Eye (tissue), 1 donor: ENCODE measurements at places on chromosomes 16 and 17.
A peak's percentile ranks its signal among the peaks of the same experiment; 100 is the strongest.

DNA sequence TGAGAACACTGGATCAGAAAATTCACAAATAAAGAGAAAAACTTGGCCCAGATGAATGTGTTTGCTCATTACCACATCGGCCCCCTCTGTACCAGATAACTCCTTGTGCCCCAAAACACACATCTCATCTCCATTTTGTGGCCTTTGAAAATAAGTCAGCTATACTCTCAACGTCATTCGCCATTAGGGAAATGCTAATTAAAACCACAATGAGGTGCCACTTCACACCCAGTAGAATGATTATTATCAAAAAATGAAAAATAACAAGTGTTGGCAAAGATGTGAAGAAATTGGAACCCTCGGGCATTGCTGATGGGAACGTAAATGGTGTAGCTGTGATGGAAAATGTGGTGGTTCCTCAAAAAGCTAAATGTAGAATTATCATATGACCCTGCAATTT is 34.6 kb upstream of the AKTIP start:
- DNase-seq, result no peak

- no peak for DNase-seq
These were observed 74.3 kb downstream of the MSI2 start for GRCh38 chr17:57330587-57330986.

GRCh38 chr17:69874175-69874670 is 200.8 kb upstream of the KCNJ16 start:
- DNase-seq, result no peak

DNA sequence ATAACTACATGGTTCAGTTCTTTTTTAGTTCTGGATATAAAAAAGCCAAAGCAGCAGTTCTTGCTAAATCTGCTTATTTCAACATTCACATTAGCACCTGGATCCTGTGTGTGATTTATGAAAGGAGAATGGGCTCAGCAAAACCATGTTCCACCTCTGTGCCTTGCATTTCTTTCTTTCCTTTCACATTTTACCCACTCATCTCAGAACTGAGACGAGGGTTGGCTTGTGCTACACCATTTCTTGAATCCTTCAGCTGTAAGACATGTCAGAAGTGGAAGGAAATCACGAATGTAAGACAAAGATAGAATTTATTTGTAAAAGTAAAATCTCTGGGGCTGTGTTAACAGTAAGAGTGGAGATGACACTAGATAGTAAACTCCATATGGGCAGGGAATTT is 1.2 kb upstream of the UTP6 start:
- no peak for DNase-seq

GRCh38 chr17:80531400-80531799 is 13.2 kb upstream of the RPTOR start:
- no peak for DNase-seq

DNA sequence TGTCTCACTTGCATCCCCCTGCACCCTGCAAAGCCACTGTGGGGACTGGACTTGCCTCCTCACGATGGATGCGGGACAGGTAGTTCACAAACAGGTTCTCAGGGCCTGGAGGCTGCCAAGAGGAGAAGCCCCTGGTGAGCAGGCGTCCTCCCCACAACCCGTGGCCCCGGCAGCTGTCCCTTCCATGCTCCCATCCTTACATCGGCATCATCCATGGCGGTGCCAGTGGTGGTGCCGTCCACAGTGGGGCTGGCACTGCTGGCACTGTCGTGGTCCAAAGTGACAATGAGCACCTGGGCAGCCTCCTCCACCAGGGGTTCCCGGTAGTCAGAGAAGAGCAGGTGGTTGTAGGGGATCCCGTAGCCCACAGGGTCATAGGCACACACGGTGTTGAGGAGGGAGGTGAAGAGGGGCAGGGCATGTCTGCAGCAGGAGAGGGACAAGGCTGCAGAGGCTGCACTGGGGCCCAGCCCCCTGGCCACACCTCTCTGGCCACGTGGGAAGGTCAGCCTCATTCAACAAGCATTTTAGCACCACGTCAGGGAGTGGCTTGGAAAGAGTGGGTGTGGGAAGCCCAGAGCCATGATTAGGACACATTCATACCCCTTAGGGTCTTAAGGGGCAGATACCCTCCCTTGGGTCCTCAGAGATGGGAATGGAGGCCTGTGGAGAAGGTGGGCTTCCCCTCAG is 12.6 kb downstream of the HID1 start:
- DNase-seq, result no peak

DNA sequence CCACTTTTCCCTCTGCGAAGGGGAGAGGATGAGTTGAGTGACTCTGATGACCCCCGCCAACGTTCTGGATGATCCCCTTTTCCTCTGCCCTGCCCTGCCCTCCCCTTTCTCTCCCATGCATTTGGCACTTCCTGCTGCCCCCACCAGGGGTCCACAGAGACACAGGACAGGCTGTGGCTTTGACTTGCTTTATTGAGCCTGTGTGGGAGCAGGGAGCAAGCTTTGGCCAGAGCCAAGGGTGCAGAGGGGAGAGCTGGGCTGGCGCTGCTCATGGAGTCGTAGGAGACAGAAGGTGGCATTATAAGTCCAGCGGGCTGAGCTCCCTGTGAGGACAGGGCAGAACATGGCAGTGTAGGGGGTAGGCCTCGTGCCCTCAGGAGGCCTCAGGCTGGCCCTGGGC is 1.6 kb downstream of the PPY start:
- DNase-seq, result peak; percentile 78

- DNase-seq, result no peak
These were observed 8.7 kb upstream of the KCNH6 start for GRCh38 chr17:63514477-63514876.

GRCh38 chr17:74756891-74757290 is 8.5 kb downstream of the NHERF1 start:
- DNase-seq, result no peak

DNA sequence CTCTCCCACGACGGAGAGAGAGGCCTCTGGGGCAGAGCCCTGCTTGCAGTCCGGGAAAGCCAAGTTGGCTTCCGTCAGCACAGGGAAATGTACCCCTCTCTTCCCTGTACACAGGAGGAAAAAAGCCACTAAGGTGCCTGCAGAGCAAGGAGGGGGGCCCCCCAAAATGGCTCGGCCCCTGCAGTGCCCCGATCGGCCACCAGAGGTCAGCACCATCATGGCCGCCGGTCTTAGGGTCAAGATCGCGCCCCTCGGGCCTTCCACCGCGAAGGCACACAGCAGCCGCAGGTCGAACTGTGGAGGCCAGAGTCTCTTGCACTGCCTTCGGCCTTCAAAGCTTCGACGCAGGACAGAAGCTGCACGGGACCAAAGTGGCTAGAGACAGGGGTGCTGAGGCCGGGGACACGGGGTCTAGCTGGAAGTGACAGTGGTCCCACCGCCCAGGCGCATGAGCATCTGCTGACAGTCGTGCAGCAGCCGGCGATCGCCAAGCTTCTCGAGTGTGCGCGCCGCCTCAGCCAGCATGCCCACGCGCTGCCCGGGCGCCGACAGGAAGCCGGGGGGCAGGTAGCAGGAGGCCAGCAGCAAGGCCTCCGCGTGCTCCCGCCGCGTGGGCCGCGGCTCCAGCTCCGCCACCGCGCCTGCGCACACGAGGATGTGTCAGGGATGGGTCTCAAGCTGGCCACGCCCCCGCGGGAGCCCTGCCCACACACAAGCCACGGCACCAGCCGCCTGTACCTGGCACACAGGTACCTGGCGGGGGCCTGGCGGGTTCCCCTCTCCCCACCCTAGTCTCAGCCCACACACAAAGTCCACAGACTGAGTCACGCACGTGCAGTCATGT is 24.4 kb downstream of the SREBF1 start:
- DNase-seq, result peak; percentile 93

- DNase-seq, result no peak
These were observed 11.9 kb downstream of the KIF19 start for GRCh38 chr17:74337834-74338500.

GRCh38 chr16:88744577-88745521 is 38.5 kb downstream of the CTU2 start:
- peak; percentile 30 for DNase-seq

GRCh38 chr16:66444049-66444481 is 17.0 kb downstream of the BEAN1 start:
- no peak for DNase-seq

DNA sequence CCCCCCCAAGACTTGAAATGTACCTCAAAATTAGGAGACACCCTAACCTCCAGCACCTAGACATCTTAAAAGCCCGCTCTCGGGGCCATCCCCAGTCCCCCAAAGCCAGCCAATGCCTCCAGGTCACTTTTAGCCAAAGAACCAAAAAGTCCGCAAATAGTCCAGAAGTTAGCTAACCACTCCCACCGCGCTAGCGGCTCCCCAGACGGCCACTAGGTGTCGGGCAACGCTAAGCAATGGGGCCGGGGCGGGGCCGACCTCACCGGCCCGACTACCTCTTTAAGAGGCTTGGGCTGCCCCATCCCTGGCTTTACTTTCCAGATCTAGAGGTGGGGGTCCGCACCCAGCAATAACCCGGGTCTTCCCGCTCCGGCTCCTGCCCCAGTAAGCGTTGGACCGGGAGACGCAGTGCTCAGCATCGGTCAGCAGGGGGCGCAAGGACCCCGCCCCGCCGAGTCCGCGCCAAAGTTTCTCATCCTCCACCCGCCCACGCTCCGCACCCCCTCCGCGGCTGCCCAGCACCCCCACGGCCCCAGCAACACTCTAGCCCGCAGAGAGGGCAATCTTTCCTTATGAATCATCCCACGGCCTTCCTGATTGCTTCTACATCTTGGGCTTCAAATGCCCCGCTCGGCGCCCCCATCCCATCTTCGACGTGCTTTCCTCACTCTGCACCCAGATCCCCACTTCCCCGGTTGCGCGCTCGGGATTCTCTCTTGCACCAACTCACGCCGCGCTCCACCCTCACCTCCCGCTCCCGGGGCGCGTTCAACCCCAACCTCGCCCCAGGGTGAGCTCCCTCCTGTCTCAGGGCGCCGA is 765 bp downstream of the COL1A1 start:
- DNase-seq, result peak; percentile 95

GRCh38 chr16:17556276-17557052 is 85.7 kb upstream of the XYLT1 start:
- peak; percentile 52 for DNase-seq

- no peak for DNase-seq
These were observed 20.4 kb upstream of the GRIN2A start for GRCh38 chr16:10202649-10203048.

- DNase-seq, result no peak
These were observed 12.0 kb downstream of the PHLPP2 start for GRCh38 chr16:71712501-71712900.

DNA sequence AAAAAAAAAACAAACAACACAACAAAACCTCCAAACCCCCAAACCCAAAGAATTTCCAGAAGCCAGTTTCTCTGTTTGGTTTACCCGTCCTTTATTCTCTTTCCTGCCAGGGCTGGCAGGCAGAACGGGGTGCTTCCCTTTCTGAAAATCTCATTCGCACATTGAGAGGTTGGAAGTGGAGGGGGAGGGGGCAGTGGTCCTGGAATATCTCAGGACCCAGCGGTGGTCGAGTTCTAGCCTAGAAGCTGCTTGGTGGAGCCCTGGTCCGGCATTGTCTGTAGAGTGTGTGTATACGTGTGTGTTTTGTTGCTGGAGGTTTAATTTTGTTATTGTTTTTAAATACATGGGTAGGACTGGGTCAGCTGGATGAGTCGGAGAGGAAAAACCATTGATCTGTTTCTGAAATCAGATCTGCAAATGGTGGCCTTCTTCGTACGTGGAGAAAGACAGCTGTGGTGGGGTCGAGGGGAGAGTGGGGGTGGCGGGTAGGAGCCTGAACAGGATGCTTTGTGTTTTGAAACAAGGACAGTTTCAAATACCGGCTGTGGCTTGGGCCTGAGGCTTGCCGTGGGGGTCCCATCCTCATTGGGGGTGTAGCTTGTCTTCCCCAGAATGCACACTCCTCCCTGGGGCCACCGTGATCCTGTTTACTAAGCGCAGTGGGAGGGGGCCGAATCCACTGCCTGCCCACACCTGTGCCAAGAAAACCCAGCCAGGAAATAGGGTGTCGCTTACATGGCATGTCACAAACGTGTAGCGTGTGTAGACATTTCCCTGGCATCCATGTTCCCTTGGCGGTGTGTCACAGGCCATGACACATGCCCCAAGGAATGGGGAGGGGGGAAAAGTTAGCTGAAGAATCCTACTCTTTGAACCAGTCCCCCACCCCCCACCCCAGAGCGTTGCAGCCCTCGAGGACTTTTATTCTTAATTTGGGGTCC is 1.6 kb downstream of the CMIP start:
- DNase-seq, result peak; percentile 74

DNA sequence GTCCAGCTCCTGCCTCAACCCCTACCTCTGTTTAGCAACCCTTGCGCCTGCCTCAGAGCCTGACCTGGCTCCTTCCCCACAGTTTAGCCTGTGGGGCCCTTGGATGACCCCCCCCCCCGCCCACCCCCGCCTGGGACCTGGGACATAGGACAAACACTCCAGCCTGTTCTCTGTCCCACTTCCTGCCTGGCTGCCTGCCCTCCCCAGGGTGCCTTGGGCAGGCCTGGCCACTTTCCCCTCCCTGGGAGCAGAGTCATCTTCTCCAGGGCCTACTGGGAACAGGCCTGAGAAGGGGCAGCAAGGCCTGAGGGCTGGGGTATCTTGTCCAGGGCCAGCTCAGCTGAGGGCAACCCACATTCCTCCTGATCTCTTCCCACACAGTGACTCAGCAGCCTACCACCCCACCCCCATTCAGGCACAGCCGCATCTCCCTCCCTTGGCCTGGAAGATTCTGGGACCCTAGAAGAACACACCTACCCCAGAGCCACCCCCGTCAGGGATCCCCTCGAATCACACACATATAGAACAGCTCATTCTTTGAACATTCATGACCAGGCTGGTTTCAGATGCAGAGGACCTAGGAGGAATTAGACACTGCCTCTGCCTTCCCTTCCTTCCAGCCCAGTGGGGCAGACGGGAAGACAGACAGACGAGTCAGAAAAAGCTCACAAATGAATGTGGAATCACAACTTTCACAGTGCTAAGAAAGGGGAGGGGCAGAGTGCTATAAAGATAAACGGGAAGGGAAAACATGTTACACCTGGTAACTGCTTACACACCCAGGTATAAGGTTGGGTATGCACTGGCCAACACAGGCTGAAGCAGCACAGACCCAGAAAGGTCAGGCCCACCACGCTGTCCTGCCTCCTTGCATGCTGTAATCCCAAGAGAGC is 6.0 kb downstream of the FHOD1 start:
- DNase-seq, result no peak

DNA sequence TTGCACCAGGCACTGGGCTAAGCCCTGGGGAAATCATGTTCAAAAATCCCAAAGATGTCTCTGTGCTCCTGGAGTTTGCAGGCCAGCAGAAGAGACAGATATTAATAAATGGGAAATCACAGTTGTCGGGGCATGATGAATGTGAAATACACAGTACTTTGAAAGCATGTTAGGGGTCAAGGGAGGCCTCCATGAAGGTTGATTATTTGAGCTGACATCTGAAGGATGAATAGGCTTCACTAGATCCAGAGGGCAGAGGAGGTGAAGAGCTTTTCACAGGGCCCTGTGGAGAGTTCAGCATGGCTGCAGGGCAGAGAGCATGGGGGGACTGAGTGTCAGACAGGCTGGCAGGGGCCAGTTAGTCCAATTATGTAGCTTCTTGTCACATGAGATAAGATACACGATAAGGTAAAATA is 2.6 kb downstream of the ANKRD40CL start:
- peak; percentile 60 for DNase-seq

GRCh38 chr16:86565181-86565631 is 1.4 kb upstream of the FOXC2 start:
- peak; percentile 63 for DNase-seq

- DNase-seq, result no peak
These were observed 30.7 kb downstream of the SPOP start for GRCh38 chr17:49647256-49647585.

- DNase-seq, result no peak
These were observed 19.8 kb upstream of the CMIP start for GRCh38 chr16:81424771-81425170.

GRCh38 chr17:43171586-43172487 is 823 bp downstream of the NBR1 start:
- peak; percentile 78 for DNase-seq
